ENCODE measurements at places on chromosomes 13 and 19.

- DNase-seq = peak; percentile 68
These were observed 8.6 kb downstream of the ZBTB7A start for GRCh38 chr19:4057931-4058692.

GRCh38 chr13:97077341-97077740 is 83.1 kb upstream of the OXGR1 start:
- DNase-seq = no peak

DNA sequence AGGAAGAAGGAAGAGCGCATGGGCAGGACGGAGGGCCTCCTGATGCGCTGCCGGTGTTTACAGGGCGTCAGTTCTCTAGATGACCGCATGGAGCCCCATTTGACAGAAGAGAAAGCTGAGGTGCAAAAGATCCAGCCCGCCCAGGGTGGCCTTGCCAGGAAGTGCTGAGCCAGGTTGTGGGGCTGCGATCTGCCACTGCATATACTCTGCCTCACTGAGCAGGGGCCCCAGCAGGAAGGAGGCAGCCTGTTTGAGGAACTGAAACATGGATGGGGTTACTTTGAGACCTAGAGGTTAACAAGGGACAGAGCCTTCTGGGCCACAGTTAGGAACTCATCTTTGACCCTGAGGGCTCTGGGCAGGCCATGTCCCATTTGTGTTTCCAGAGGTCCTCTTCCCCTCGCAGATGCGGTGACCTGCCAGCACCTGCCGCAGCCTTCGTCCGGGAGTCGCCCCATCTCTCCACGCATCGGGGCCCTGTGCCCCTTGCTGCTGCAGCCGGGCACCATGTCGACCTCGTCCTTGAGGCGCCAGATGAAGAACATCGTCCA is 3.2 kb downstream of the EPN1 start:
- no peak for DNase-seq

DNA sequence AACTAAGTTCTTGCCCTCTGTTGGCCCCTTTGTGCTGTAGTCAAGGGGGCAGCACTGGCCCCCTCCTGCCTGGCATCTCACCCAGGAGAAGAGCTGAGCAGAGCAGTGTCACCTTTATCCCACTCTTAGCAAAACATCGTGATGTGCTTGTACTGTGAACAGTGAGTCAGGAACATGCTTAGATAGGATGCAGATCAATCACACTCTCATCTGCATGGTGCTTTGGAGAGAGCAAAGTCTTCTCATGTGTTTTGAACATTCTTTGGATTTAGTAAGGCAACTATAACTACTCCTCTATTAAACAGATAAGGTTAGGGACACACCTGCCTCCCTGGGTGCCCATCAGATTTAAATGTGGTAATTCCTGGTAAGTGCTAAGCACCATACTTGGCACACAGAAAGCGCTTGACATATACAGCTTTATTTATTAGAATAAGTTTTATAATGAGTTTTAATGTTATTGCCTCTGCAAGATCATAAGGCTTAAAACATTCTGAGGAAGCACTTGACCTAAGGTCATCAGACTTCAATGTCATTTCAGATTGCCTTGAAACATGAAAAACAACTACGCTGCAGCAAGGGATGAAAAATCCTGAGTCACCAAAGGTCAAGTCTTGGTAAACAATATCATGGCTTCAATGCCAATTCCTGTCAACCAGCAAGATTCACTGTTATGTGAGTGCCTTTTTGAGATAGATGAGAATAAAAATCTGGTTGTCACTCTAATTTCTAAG is 82.4 kb upstream of the IRS2 start:
- DNase-seq = no peak

DNA sequence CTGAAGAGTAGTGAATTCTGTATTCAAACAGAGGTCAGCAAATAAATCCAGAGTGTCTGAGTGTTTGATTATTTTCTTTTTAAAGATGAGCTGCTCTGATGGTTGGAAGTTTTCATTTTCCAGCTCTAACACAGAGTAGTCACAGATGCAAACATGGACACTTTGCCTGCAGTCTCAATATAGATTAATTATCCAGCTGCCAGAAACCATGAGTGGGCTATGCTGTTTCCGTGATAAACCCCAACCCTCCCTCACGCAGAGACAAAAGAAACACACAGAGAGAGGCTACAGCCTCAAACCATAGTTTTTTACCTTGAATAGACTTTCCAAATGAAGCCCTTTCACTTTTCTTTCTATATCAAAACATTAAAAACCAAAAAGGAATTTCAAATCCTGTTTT is 884.7 kb downstream of the DIAPH3 start:
- DNase-seq = no peak

- DNase-seq = no peak
These were observed 2743.3 kb upstream of the PCDH20 start for GRCh38 chr13:64158908-64159307.

DNA sequence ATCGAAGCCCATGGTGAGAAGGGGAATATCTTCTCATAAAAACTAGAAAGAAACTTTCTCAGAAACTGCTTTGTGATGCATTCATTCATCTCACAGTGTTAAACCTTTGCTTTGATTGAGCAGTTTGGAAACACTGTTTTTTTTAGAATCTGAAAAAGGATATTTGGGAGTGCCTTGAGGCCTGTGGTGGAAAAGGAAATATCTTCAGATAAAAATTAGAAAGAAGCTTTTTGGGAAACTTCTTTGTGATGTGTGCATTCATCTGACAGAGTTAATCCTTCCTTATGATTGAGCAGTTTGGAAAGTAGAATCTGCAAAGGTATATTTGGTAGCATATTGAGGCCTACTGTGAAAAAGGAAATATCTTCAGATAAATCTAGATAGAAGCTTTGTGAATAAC is 1594.9 kb downstream of the UQCRFS1 start:
- DNase-seq = no peak

DNA sequence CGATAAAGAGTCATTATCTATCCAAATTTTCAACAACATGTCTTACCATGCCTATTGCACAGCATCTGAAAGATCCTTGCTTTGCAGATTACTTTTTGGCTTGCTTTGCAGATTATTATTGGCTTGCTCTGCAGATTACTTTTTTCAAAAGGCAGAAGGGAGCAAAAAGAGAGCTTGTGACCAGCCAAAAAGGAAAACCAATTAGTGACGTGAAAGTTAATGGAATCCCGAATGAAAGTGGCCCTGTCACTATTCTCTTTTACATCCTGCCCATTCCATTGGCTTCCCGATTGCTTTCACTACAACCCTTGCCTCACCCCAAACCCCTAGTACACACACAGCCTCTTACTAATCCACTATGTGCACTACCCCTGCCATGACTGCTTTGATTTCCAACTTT is 81.3 kb downstream of the LHFPL6 start:
- DNase-seq = no peak

DNA sequence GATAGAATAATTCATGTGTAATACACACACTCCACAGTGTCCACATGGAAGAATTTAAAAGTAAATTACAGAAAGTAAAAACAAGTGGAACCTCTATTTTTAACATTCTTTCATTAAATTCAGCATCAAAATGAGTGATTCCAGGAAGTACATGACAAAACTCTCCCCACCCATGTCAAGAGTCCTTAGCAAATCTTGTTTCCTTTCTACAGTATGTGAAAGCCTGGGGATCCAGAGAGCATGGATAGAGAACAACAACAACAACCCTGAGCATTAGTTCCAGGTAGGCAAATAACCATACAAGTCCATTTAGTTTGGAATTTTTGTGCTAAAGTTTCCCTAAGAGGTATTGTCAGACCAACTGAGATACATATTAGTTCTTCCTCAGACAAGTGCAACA is 267.9 kb downstream of the ENOX1 start:
- no peak for DNase-seq

GRCh38 chr13:65410791-65411190 is 1819.3 kb downstream of the PCDH9 start:
- no peak for DNase-seq

GRCh38 chr13:110886870-110887596 is 27.8 kb downstream of the ANKRD10 start:
- DNase-seq = no peak

GRCh38 chr13:53017433-53017970 is 11.1 kb upstream of the OLFM4 start:
- DNase-seq = no peak

- DNase-seq = peak; percentile 84
These were observed 47.0 kb upstream of the PNMA8B start for GRCh38 chr19:46542428-46543230.

GRCh38 chr19:36225219-36225892 is 10.4 kb downstream of the ZNF146 start:
- DNase-seq = no peak

DNA sequence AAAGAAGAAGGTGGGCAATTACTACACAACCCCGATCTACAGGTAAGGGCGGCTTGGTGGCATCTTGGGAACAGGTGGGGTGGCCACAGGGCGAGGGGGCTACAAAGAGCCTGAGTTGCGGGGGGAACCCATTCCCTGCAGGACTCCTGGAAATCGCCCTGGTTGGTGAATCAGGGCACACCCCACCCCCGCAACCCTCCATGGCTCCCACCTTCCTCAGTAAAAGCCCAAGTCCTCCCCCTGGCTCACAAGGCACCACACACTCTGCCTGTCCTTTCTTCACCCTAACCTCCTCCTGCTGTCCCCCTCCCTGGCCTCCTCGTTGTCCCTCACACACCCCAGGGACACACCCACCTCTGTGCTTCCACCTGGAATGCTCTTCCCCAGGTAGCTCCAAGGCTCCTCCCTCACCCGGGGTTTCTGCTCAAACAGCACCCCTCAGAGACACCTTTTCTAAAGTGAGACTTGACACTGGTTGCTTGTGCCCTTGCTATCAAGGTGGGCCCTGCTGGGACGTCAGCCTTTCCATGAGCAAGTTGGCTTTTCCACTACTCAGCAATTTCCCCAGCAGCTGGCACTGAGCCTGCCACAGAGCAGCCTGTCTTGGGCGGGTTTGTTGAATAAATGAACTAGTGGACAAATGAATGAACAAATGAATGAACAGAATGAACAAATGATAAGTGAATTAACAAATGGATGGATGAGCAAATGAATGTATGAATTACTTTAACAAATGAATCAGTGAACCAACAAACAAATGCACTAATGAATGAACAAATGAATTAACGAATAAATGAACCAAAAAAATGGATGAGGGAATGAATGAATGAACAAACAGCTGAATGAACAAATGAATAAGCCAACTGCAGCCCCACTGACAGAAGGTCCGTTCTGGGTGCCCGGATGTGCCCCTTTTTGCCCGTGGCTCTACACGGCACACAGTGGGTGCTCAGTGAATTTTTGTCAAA is 6.2 kb upstream of the MRI1 start:
- DNase-seq = no peak

DNA sequence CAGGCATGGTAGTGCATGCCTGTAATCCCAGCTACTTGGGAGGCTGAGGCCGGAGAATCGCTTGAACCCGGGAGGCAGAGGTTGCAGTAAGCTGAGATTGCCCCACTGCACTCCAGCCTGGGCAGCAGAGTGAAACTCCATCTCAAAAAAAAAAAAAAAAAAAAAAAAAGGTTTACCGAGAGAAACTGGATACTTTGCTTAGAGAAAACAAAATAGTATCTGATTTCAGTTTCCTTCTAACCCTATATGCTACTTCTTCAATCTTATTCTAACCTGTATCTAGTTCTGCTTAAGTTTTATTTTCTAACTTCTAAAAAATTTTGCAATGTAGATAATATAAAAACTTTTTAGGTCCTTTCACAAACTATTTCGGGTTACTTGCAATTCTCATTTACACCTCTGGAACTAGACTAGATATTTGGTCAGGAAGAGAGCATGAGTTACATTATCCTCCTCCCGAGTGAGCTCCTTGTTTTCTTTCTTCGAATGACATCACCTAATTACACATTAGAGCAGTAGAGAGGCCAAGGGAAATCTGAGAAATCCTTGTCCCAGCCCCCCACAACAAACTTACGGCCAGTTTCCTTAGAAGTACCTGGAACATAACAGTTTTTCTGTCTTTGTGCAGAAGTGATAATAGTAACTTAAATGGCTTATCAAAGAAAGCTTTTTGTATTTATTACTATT is 128.9 kb downstream of the B3GLCT start:
- no peak for DNase-seq

- no peak for DNase-seq
These were observed 733.5 kb upstream of the SGCG start for GRCh38 chr13:22447132-22447886.

All from liver (tissue), 10 donors.